ENCODE measurements at places on chromosomes 3 and 15.

DNA sequence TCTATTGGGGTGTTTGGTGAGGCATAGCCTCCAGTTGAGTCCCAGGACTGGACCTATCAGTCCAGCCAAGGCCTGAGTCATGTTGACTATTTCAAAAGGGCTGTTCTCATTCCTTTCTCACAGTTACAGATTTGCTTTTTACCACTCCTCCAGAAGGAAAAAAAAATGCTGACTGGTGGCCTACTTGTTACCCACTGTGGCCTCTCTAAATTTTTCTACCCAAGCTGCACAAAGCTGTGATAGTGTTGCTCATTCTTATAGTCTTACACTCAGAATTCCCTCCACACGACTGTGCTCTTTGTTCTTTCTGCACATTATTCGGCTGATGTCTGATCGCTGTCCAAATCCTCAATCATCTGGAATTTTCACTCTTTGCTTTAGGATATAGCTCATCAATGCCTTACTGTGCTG, 1142.2 kb downstream of the IGSF11 start:
- DNase-seq = no peak

DNA sequence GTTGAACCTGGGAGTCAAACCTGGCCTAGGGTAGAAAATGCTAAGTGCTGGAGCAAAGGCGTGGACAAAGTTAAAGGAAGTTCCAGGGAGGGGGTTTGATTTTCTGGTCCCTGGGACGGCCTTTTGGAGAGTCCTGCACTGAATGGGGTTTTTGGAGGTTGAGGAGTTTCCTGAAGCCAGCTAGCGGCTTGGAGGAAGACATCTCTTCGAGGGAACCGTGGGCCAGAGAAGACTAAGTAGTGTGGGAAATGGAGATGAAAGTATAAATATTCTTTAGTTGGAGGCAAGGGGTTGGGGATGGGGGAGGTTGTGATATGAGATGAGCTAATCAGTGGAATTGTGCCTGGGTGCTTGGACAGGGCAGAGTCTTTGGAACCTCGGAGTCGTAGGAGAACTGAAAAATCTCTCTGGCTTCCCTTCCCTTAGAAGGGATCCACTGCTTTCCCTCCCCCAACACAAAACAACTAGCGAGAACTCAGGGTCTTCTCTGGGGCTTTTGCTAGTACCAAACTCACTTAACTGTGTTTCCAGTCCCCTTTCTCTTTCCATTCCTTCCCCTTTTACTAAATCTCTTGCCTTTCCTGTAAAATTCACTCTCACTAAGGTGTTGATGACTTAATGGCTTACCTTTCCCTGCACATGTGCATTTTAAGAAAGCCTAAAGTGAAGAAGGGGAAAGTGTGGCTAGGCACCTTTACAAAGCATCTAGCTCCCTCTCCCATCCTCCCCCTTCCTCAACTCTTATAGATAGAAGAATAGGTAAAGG, 1.0 kb downstream of the LPP start:
- DNase-seq = no peak

DNA sequence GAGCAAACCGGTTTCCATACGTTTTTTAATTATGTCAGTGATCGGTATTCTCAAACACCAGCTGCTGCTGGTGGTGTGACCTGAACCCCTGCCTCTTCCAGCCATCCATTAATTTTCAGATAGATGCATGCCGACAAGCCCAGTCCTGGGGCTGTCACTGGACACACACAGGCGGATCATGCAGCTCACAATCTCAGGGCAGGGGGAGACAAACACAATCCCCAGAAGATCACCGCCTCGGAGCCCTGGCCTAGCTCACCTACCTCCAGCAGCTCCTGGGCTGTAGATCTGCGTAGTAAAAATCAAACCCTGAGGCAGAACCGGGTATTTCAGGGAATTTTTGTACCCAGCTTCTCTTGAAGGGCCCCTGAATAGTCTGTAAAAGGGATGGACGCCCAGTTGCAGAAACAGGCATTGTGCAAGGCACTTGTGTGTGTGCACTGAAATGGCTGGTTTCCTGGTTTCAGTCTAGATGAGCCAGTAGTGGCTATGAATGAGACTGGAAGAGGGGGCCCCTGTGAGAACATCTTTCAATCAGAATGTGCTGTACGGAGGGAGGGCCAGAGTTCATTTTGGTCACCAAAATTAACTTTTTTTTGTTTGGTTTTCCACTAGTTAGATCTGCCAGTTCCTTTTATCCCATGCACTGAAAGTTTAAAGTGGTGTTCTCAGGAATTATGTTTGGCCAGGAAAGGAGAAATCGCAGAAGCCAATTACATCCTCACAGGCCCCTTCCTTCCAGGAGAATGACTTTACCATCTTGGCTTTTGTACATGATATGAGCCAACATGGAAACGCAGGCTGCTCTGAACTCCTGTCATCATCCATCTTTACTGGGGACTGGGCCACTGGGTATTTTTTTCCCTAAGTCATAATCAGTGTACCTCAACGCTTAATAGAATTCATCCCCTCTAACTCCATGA, 55.0 kb upstream of the RPL32 start:
- no peak for DNase-seq

DNA sequence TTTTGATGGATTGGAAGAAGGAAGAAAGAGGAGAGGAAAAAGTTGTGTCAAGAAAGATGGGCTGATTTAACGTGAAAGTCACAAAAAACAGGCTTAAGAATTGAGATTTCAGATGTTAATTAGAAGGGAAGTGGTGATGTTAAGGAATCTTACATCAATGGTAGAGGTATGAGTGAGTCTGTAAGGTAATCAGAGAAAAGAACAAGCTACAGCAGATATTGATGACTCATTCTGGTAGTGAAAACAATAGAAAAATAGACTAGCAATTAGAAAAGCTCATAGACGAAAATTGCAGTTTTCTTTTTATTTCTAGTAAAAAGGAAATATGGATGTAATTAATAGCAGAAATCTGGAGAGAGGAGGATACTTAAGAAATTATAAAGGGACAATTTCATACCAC, 559.6 kb downstream of the MCTP2 start:
- DNase-seq = no peak

DNA sequence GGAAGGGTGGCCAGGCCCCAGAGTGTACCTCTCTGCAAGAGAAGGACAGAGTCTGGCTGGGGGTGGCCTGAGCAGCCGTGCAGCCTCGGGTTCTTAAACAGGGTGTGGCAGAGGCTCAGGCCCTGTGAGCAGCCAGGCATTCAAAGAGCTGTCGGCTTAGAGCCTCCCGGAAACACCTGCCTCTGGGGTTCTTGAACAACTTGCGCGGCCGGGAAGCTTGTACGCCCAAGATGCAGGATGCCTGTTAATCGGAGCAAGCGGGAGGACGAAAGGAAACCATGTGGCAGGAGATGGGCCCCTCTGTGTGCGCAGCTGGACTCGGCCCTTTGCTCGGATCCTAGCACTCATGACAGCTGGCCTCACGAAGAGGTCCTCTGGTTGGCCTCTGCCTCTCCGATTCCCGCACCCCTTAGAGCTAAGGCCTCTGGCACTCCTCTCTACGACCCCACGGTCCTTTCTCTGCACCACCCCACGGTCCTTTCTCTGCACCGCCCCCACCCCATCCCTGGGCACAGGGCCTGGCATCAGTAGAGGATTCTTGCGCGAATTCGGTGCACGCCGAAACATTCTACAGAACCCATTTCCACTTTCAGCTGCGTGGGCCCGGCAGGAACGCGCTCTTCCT, 23.9 kb upstream of the TXNRD3 start:
- DNase-seq = peak; percentile 46

GRCh38 chr3:110236976-110237610, 834.5 kb upstream of the NECTIN3 start:
- DNase-seq = peak; percentile 36

- DNase-seq = no peak
Measured at GRCh38 chr15:51263726-51264125, 74.7 kb downstream of the CYP19A1 start.

- no peak for DNase-seq
Measured at GRCh38 chr3:182118066-182118465, 406.3 kb downstream of the SOX2 start.

GRCh38 chr3:36804295-36805055, 40.1 kb upstream of the DCLK3 start:
- DNase-seq = peak; percentile 39

DNA sequence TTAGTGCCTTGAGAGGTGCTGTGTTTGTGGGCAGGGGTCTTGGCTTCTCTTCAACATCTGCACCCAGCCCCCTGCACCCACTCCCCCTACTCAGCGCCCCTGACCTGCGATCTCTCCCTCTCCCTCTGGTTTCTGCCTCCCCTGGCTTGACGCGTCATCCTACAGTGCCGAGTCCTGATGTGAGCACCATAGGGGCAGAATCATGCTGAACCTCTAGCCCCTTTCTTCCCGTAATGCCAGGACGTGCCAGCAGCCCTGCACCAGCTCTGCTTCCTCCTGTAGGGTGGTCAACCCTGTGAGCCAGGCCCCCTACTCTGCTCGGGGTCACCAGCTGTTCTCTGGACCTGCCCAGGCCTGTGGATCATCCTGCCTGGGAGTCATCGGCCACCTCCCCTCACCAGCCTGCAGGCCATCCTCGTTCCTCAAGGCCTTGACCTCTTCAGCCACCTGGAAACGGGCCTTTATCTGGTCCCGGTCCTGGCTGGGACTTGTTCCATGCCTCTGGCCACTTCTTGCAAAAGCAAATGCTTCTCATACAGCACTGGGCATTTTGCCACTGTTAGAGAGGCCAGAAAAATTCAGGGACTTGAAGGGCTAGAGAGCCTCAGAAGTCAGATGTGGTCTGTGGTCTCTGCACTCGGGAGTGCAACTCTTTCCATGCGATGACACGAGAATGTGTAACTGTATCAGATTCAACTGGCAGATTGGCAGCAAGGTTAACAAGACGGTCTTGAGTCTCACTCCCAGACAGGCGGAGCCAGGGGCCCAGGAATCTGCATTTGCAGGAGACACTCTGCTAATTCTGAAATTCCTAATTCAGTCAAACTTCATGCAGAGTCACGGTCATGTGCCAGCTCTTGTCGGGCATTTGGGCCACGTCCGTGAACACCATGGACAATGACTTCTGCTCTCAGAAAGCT, 16.7 kb upstream of the KLF15 start:
- DNase-seq = no peak

DNA sequence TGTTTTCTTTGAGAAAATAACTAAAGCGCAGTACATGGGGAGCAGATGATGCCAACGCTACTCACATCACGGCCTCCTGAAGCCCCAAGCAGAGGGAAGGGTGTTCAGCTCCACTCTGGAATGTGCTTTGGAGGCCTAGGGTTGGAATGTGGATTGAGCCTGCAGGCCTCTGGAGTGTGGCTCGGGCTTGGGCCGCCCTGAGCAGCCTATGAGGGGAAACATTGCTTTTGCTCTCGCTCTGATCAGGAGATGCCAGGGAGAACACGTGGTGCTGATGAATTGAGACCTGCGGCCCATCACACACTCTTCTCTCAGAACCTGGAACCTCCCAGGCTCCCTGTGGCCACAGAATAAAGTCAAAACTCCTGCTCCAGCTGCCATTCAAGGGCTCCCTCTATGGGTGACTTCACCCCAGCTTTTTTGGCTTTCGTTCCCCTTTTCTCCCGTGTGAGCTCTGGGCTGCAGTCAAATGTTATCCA, 23.3 kb downstream of the CCDC13 start:
- DNase-seq = peak; percentile 82
